NB4 (cell line): ENCODE measurements at places on chromosomes 6 and 20.

- peak; percentile 33 for DNase-seq
These were observed 12.5 kb upstream of the BCKDHB start for GRCh38 chr6:80094017-80094416.

DNA sequence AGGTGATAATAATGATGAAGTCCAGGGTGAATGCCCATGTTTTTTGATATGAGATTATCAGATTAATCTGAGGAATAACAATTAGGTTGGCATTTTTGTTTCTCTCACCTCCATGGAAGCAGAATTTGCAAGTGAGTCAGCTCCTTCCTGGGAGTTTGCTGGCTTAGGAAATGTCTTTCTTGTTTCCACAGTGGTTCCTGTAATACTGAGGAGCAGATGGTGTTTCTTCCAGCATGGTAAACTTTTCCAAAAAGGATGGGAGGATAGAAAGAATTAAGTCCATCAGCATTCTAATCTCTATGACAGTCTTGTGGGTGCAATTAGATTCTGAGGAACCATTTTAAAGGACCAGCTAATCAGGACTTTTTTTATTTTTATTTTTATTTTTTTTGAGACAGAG is 40.5 kb downstream of the SNAP25 start:
- DNase-seq = no peak

DNA sequence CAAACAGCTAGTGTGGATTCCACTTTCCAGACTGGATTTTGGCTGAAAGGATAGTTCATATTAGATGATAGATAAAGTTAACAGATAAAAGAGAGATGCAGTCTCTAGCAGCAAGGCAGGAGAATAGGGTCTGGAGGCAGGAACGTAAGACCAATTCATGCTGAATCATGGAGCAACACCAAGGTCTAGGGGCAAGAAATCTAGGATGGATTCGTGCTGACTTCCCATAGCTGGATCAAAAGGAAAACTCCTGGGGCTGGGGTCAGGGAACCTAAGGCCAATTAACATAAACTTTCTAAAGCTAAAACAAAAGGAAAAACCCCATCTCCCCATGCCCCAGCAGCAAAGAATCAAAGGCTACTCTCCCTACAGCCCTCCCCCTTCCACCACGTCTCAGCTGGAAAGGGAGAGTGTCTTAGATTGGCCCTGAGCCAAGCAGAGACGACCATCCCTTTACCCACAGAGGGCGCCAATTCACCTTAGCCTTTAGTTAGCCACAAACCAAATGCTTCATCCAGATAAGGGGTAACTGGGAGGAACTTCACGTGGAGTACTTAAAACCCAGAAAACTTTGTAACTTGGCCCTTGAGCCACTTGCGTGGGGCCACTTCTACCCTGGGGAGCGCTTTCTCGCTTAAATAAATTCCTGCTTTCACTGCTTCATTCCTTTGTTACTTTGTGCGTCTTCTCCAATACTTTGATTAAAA is 7.6 kb downstream of the TREM1 start:
- peak; percentile 95 for DNase-seq

GRCh38 chr6:40923880-40924279 is 115.1 kb downstream of the UNC5CL start:
- DNase-seq = no peak

- DNase-seq = no peak
These were observed 38.0 kb upstream of the CAP2 start for GRCh38 chr6:17355404-17355774.

DNA sequence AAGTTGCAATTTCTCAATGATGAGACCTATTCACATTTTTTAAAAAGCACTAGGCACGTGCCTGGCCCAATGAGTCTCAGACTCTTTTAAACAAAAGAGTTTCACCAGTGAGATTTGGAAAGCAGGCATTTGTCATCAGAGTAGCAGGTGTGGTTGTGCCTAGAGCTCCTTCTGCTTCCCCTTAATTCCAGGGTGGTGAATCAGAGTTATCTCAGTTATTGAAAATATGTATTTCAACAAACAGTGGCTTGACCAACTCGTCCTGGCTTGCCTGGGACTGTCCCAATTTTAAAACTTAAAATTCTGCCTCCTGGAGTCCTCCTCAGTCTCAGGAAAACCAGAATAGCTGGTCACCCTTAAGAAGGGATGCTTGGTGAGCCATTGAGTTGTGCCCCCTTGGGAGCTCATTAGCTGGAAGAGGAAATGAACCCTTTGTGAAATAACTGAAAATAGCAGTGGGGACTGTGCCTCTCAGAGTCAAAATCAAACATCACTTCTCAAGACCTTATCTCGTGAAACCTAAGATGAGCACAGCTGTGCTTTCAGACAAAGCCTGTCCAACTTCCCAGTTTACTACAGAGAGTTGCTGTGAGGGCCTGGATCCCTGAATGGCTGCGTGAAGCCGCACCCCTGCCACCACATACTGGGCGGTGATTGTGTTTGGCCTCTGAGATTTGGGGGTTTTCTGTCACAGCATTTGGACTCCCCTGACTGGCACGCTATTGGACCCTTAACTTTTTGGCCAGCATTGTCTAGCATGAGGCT is 116.3 kb downstream of the ANKRD60 start:
- peak; percentile 40 for DNase-seq

- DNase-seq = no peak
These were observed 95.7 kb downstream of the SLC23A2 start for GRCh38 chr20:4905613-4906012.

DNA sequence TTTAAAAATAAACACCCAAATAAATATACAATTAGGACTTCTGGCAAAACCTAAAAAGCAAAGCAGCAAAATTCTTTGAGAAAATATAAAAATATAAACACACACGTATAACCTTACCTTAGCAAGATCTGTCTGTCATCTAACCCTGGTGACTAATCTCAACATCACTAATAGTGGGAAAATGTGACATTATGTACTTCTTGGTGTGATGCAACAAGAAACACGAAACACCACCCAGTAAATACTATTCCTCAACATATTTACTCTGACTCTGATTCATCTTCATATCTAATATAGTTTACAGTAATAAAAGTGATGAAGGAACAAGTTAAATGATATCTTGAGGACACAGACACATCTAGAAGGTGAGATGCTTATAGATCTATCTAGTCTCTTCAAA is 332.6 kb upstream of the MANEA start:
- no peak for DNase-seq

GRCh38 chr6:157164972-157165371 is 158.3 kb downstream of the TMEM242 start:
- no peak for DNase-seq

- DNase-seq = no peak
These were observed 17.1 kb downstream of the TMEM30A start for GRCh38 chr6:75267461-75267860.

- DNase-seq = no peak
These were observed 66.4 kb downstream of the ZNF217 start for GRCh38 chr20:53527196-53527595.

GRCh38 chr6:52579006-52579660 is 2.3 kb upstream of the TRAM2 start:
- DNase-seq = no peak

- peak; percentile 95 for DNase-seq
These were observed 1.4 kb downstream of the CLIC1 start for GRCh38 chr6:31734821-31735406.
